ENCODE measurements at places on chromosomes 1 and 21.
A peak's percentile ranks its signal among the peaks of the same experiment; 100 is the strongest.

DNA sequence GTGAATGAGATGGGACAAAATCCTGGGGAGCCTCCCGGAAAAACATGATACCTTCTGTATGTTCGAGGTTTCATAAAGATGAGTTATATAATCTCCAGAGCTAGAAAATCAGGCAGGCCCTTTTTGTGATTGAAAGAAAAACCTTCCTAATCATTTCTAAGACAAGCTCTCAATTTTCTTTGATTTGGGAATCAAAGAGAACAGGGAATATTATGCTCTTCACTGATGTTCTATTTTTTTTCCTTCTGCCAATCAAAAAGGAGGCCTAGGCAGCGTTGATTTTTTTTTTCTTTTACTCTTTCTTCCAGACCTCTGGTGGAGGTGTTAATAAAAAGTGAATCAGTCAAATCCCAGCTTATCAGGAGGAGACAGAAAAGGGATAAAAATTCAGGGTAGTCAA lies 34.5 kb downstream of the DIRAS3 start:
- DNase-seq, result no peak

DNA sequence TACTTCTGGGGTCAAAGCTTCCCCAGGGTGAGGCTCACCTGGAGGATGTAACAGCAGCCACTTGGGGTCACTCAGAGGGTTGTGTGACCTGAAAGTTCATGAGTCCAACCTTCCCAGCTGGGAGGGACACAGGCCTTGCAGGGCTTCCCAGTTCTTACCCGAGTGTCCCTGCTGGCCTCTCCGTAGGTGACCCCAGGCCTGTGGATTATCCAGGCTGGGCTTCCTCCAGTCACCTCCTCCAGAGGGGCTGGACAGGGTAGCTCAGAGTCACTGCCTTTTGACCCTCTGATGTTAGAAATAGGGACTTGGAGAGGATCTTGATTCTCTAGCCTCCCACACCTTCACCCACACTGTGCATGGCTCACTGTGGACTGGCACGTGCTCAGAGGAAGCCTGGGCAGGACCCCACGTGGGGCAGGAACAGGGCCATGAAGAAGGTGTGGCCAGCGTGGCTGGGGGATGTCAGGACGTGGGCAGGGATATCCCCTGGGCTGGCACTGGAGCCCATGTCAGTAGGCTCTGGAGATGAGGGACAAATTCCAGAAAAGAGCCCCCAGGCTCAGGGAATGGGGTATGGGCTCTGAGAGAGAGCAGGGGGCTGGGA lies 131.8 kb downstream of the ACTL8 start:
- DNase-seq, result no peak

DNA sequence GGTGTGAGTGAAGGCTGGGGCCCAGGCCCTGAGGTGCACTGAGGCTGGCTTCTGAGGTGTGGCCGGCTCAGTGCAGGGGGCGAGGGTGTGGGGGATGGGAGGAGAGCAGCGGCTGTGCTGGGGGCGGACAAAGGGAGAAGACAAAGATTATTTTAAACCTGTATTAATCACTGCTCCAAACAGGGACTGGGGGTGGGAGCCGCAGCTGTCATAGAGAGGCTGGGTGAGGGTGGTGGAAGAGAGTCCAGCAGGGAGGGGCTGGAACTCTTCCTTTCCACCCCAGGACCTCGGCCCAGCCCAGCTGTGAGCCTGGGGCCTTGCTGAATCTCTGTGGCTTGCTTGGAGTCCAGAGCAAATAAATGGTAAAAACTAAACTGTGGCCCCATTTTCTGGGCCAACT lies 106.9 kb downstream of the KCND3 start:
- no peak for DNase-seq

DNA sequence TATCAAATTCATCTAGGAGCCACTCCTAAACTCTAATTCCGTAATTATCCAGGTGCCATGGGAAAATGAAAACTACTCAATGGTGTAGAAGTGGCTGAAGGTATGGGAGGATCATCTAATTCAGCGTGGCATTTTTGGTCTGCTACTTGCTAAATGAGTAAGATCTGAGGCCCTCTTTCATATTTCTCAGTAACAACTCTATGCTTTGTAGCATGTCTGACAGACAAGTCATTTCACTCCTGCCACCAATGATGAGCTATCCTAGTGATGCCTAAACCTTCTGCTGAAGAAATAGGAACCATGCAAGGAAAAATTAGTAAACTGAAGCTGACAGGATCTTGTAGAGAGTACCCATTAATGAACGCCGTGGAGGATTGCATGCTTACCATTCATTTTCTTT lies 145.3 kb downstream of the NTNG1 start:
- no peak for DNase-seq

- no peak for DNase-seq
These were observed 85.2 kb upstream of the TMPRSS2 start for GRCh38 chr21:41593051-41593759.

DNA sequence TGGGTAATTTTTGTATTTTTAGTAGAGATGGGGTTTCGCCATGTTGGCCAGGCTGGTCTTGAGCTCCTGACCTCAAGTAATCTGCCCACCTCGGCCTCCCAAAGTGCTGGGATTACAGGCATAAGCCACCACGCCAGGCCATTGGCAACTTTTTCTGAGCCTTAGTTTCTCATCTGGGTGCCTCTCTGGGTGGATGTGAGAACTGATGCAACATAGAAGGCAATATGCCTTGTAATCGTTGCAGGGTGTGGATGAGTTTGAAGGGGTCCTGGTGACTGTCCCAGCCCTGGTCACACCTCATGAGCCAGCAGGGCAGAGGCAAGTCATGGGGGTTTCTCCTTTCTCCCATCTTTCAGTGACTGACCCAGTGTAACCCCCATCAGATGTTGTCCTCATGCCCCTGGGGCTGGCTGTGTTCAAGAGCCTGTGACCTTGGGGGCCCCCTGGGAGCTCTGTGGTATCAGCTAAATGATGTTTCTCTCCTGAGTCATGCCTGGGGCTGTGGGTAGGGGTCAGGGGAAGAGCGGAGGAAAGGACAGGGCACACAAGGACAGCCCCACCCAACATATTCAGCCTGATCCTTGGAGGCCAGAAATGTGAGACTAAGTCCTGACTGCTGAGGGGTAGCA lies 3.6 kb downstream of the COL9A2 start:
- no peak for DNase-seq

DNA sequence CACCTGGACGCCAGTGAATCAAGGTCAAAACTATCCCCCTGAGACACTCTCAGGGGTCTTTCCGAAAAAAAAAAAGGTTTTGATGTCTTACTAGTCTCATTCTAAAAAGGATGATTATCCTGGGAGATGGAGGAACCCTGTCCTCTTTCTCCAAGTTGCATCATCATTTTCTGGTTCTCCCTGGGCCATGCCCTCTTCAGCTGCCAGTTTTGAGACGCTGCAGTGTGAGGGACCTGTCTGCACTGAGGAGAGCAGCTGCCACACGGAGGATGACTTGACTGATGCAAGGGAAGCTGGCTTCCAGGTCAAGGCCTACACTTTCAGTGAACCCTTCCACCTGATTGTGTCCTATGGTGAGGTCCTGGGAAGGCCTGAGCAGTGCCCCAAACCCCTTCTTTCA lies 3.5 kb downstream of the FCRLA start:
- no peak for DNase-seq

GRCh38 chr1:56024155-56024554 lies 555.2 kb downstream of the PLPP3 start:
- no peak for DNase-seq

DNA sequence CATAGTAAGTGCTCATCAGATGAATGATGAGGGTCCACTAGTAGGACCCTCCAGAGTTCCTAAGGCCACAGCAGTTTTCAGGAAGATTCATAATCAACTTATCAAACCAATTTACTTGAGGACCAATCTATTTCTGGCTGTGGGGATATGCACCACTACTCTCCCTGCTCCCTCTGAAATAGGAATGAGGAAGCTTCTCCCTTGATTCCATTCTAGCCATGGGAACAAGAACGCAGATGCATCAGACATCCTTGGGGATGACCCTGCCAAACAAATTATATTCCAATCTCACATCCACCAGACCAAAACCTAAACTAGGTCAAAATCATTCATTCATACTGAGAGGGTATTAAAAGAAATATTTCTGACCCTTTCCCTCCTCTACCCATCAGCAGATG lies 31.5 kb downstream of the JAK1 start:
- no peak for DNase-seq

DNA sequence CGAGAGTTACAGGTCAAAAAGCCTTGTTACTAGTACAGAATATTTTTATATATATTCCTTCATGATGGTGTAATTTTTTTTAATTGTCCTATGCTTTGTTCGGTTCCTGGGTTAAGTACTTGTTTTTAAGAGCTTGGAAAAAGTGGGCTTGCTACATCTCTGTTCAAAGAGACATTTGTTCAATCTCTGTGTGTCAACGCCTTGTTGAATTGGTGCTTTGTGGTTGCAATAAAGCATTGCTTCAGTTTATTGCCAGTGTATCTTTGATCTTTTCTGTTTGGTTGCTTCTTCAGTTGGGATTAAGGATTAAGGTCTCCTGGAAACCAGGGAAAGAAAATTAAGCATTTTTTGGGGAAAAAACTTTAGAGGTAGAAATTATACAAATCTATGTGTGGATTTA lies 47.7 kb upstream of the DNASE2B start:
- no peak for DNase-seq

- no peak for DNase-seq
These were observed 39.5 kb upstream of the CNTN2 start for GRCh38 chr1:205003358-205004131.

- DNase-seq, result no peak
These were observed 10.0 kb downstream of the MAEL start for GRCh38 chr1:166999075-166999474.

- DNase-seq, result no peak
These were observed 1.7 kb upstream of the TNFRSF9 start for GRCh38 chr1:7942214-7942921.

DNA sequence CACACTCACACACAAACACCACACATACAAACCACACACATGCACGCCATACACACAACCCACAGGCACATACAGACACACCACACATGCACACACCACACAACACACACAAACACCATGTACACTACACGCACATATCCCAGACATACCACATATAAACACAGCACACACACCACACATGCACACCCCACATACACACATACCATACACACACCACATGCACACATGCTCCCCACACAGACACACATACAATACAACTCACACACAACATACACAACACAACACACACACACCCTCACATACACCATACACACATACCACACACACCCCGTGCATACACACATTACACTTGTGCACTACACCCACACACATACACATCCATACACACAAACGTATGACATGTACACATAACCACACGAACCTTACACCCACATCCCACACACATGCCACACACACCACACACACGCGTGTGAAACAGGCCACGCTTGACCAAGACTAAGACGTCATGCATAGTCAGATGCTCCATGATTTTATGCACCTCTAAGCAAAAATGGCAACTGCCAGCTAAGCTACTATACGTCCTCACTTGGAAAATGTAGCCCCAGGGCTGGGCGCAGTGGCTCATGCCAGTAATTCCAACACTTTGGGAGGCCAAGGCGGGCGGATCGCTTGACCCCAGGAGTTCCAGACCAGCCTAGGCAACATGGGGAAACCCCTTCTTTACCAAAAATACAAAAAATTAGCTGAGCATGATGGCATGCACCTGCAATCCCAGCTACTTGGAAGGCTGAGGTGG lies 77.4 kb upstream of the TMPRSS2 start:
- DNase-seq, result no peak

- DNase-seq, result no peak
These were observed 66.6 kb downstream of the DIRAS3 start for GRCh38 chr1:67983867-67984266.

- no peak for DNase-seq
These were observed 653.9 kb upstream of the CAMK1G start for GRCh38 chr1:208929575-208929974.

DNA sequence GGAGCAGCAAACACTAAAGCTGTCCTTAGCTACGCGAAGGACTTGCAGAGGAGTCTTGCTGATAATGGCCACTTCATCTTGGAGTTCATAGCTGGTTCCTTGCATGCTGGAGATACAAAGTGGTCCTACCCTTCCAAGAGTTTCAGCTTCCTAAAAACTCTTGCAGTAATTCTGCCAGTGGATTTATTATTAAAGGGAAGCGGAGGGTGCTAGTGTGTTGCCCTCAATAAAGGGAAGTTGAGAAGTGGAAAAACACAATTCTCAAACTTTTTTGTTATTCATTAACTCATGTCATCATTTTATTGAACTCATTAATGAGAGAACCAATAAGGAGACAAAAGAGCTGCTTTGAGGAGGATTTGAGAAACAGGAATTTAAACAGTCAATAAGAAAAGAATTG lies 6.5 kb upstream of the HAPLN2 start:
- no peak for DNase-seq

DNA sequence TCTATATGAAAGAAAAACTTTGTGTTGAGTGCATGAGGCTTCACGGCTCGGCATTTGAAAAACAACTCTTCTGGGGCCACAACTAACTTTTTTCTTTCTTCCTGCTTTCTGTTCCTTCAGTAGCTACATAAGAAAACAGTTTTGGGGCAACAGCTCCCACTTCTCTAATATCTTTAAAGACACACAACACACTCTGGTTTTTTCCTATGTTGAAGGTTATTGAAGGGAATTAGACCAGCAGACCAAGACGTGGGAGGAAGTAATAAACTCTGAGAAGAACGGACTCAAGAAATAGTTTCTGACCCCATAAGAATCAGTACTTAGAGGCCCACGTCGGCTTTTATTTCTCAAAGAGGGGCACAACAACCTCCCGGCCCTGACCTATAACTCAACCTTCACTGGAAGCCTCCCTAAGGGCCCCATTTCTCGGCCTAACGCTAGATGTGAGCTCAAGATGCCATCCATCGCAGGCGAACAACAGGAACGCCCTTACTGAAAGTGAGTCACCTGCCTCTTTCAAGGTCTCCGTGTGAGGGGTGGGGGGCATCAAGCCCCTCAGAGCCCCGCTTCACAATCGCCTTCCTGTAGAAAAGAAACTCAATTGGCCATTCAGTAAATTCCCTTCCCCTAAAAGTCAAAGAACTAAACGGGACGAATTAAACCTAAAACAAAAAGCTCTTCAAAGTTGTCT lies 844 bp downstream of the ZMYM6 start:
- DNase-seq, result peak; percentile 8

DNA sequence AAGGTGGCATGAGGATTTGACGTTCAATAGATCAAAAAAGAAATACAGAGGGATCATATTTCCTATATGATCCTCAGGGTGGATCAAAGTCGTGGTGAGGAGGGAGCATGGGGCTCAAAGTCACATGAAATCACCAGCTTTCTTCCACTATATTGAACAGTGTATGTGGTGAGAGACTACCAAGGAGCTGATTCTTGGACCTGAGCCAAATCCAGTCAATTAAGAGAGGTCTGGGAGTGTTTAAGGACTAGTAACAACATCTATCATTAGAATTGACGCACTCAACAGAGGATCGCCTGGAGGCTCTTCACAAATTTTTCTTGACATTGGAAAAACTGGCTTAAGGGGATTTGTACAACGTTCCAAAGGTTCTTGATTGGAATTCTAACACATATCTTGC lies 267.7 kb upstream of the PROX1 start:
- no peak for DNase-seq

DNA sequence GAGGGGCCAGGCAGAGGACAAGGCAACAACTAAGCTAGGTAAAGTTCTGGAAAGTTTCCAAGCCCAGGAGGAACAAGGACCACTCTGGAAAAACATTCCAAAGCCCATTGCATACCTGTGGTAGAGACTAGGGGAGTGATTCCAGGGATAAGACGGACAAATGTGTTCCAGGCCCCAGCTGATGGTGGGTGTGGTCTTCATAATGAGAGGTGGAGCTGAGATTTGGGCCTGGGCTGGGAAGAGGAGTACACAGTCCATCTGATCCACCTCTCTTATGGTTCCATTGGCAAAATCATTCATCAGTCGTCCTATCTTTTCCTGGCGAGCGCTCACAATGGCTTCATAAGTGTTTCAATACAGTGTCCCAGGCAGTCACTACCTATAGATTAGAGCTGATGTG lies 4.5 kb downstream of the KLHDC7A start:
- DNase-seq, result no peak

Measured in stimulated activated CD8-positive, alpha-beta memory T cell treated with anti-CD3 and anti-CD28 coated beads, Interleukin-2, amount 100 ng/mL, for 1 hour (primary cell).